Mesothelial cell of epicardium (in vitro differentiated cells): ENCODE measurements at places on chromosomes 7 and 10.

DNA sequence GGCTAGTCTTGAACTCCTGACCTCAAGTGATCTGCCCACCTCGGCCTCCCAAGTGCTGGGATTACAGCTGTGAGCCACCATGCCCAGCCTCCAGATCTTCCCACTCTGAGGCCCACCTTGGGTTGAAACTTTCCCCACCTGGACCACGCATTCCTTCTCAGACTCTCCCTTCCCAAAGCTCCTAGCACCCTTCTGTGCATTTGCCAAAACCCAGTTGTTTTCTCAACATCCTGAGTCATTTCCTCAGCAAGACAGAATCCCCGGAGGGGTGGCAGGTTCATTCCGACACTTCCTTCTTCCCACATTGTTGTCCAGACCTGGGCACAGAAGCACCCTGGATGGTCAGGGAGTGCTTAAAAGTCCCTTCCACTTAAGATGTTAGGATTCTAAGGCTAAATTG is 28.9 kb downstream of the BAG3 start:
- no peak for DNase-seq

DNA sequence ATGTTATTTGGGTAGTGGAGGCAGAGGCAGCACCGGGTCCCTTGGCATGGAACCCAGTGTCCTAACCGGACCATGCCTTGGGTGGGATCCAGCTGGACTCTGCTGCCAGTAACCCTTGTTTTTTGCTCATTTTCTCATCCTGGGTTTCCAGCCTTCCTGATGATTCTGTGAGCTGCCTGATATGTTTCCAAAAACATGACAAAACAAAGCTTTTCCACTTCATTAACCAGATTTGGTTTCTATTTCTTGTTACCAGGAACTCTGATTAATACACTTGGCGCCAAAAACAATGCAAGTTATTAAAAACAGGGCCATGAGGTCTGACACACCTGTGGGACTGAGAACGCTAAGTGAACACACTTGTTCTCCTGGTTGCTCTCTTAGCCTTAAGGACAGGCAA is 32.8 kb upstream of the DLG5 start:
- DNase-seq = no peak

GRCh38 chr10:16231734-16232435 is 204.9 kb upstream of the PTER start:
- DNase-seq = no peak

DNA sequence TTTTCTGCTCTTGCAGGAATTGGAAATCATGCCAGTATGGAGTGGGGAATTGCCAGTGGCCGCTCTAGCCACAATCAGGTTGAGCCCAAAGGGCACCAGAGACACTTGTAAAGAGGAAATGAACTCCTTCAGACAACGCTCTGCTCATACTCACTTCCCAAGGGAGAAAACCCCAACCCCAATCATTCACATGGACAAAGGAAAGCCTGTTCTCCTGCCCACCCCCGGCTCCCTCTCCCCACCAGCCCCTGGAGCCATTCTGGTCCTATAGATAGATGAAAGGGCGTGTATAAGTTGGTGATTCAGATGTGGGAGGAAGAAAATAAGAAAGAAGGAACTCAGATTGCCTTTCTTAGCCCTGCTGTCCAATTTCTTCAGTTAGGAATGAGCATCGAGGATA is 57.4 kb downstream of the GFRA1 start:
- DNase-seq = no peak

DNA sequence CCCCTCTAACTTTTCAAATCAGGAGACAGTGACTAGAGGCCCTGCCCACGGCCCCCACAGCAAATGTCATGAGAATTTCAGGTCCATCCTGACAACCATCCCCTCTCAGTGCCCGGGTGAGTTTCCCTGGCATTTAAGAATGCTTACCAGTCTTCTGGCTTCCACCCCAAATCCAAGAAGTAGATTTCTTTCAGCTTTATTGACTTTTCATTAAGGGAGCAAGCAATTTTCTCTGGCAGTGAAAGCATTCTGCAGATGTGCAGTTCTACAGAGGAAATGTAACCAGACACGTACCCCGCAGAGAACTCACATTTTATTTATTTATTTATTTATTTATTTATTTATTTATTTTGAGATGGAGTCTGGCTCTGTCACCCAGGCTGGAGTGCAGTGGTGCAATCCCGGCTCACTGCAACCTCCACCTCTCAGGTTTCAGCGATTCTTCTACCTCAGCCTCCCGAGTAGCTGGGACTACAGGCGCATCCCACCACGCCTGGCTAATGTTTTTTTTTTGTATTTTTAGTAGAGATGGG is 120.9 kb upstream of the KCTD7 start:
- no peak for DNase-seq

DNA sequence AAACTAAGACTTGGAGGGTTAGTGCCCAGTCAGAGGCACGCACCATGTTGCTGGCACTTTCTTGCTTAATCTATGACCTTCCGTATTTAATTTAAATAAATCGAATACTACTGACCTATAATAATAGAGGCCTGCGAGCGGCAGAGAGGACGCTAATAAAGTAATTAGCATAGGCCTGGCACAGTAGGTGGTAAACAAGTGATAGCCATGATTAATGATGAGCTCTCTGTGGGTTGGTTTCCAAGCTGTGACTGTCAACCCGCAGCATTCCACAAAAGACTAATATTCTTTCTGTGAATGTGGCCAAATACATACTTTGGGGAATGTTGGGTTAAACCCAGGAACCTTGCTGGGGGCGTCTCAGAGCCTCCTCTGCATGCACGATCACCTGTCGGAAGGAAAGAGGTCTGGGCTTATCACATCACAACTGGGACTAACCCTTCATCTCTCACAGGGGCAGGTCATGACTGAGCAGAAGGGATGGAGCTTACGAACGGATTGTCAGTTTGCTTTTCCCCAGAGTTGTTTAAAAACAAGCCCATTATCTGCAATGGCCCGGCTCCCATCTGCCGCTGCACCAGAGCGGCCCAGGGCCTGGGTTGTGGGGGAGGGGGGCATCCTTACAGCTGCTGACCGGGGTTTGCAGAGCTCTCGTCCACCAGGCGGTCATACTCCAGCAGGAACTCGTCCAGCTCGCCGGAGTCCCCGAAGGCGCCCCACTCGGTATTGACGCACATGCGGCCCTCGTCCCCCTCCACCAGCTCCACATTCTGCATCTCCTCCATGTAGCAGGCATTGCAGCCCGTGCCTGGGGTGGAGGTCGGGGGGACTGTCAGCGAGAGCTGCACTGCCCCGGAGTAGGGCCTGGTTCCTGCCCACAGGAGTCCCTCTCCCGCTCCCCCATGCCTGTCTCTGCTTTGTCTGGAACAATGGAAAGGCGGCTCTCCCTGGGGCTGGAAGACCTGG is 6.2 kb upstream of the MYL7 start:
- no peak for DNase-seq

DNA sequence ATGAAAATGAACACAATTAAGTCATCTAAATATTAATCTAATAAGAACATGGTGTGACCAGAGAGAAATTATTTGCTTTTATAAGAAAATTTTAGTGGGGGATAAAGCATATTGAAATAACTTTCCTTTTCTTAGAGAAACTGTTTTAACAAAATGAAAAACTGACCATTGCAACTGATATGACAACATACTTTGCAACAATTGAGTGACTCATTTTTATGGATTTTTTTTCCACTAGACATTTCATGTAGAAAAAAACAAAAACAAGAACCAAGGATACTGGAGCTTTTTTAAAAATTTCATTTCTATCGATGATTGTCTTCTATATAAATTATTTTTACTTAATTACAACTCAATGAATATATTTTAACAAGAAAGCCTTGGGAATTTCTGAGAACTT is 90.0 kb downstream of the C1GALT1 start:
- no peak for DNase-seq

DNA sequence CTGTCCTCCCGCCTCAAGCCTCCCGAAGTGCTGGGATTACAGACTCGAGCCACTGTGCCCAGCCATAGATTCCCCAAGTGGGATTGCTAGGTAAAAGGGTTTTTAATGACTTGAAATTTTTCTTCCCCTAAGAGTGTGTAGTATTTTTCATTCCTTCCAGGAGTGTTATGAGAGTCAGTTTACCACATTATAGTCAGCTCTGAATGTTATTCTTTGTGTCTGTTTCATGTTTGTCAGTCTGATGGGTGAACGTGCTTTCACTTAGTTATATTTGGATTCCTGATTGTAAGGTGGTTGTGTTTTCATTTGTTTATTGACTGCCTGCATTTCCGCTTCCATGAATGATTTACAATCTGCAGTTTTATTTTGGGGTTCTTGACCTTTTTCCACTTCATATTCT is 6.3 kb downstream of the ZNF212 start:
- no peak for DNase-seq

DNA sequence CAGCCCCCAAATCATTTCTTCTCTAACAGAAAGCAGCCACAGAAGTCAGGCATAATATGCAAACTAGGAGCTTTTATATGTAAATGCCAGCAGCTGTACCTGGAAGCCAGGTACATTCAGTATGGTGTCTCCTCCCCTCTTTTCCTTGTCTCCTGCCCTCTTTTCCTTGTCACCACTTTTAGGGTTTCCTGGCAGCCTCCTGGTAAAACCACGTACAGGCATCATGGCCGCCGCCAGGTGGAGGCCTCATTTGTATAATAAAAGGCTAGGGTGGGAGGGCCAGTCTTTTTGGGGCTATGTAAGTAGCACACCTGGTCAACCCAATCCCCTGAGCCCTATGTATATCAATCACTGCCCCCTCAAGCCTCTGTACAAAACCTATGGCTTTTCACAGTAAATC is 28.7 kb downstream of the PDZD8 start:
- DNase-seq = no peak

GRCh38 chr7:132778761-132779160 is 202.5 kb upstream of the PLXNA4 start:
- no peak for DNase-seq

DNA sequence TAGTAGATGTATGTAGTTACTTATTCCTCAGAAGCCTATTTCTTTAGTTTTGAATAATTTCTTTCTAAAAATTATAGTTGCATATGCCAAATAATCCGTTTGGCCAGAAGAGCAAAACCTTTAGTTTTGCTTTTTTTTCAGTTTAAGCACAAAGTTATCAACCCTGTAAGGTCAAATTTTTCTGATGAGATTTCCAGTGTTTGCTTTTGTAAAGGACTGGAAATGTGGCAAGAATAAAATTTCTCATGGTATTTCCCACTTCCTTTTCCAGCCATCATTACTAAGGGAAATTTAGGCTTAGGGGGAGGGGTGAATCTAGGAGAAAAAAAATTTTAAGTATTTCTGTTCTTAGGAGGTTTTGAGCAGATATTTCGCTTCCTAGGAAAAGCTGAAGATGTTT is 7.6 kb downstream of the CALD1 start:
- DNase-seq = no peak

DNA sequence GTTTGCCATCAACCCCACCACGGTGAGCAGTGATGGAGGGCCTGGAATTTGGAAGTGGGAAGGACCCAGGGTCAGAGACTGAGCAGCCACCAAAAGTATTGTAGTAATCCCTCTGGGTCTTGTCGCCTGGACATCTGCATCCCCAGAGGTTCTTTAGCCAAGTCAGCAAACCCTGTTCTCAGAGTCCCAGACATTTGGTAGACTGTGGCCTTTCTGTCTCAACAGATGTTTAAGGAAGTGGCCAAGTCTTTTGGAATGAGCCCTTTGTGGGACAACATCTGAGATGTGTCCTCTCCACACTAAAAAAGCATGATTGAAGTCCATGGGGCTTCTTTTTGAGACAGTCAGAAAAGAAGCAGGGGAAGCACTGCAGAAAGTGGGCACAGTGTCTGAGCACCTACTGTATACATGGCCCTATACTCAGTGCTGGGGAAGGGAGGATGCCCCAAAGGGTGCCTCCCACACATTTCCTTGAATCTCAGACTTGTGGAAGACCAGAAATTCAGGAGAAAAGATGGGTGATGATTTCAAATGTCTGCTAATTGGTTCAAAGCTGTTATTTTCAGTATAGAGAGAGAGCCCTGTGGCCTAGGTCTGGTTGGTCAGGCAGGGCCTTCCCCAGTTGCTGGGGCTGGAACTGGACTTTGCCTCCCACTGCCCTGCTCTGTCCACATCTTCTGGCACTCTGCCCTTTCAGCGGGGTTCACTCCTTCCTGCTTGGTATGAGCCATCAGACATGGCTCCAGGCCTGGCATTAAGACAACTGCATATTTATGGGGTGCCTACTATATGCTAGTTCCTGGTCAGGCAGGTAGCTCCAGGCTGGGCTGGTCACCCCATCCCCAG is 26.5 kb upstream of the VSIR start:
- no peak for DNase-seq

DNA sequence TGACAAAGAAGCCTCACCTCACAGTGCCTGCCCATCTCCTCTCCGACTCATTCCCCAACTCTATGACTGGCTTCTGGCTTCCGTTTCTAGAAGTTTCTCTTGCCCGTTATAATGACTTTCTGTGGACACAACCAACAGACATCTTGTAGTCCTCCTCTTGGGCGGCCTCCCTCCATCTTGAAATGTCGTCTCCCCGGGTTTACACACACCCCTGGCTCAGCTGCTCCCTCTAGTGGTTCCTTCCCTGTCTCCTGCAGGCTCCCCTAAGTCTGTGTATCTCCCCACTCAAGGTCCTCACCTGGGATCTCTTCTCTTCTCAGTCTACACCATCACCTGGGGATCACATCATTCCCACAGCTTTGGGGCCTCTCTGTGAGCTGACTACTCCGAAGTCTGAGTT is 123.4 kb upstream of the NEBL start:
- DNase-seq = no peak

- no peak for DNase-seq
Observed at GRCh38 chr7:132526111-132526740, 50.0 kb downstream of the PLXNA4 start.

DNA sequence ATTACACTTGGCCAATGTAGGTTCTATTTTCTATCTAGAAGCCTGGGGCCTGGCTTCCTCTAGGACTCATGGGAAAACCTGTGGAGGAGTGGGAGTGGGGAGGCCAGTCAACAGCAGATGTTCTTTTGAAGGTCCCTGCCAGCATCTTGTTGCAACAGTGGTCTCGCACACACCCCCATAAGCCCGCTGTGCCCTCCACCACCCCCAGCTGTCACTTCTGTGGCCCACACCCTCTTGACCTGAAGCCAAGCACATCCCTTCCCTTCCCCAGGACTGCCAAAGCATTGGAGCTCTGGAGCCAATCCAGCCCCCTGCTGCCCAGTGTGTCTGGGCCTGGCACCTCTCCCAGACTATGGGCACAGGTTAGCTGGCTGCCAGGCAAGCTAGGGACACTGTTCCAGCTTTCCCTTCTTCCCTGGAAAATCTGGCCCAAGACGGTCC is 1.9 kb upstream of the STX1A start:
- no peak for DNase-seq

GRCh38 chr10:18424200-18424599 is 227.2 kb downstream of the NSUN6 start:
- DNase-seq = no peak

- DNase-seq = no peak
Observed at GRCh38 chr7:101941481-101942383, 124.3 kb downstream of the CUX1 start.

DNA sequence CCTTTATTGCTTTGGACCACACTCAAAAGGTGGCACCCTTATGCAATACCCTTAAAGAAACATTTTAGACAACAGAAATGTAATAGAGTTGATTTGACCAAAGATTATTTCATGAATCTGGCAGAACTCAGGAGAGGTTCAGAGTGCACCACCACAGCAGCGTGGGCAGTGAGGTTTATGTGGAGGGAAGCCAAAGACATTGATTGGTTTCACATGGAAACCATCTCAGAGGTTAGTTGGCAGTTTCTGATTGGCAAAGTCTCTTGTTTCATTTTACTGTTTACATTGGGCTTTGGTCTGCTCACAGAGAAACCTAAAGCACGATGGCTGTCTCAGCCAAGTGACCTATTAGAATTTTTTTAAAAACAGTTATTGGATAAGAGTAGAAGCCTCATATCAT is 101.3 kb downstream of the SDHAF3 start:
- DNase-seq = no peak
